ENCODE measurements at places on chromosomes 7 and 10.

- DNase-seq, result no peak
Measured at GRCh38 chr7:105322655-105323277, 66.0 kb downstream of the SRPK2 start.

GRCh38 chr10:89591796-89592271, 53.2 kb downstream of the PANK1 start:
- DNase-seq, result no peak

DNA sequence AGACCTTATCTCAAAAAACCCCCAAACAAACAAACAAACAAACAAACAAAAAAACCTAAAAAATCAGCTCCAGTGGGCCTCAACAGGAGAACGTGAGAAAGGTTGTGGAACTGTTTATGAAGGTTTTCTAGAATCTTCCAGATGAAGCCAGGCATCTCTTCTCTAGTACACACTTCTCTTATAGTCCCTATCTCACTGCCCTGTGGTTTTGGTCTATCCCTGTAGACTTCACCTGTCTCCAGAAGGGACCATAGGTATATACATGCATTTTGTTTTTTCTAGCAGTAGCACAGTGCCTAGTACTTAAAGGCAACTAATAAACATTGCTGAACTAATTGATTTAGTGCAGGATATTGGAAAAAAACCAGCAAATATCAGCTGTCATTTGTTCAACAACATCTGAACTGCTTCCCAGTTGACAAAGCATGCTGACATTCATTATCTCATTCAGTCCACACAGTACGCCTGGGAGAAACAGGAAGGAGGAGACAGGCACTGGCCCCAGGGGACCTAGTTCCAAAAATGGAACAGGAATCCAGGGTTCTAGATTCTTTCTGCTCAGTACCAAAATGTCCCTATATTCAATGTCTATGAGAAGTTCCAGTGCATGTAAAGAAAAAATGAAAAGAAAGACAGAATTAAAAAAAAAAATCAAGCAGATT, 59.8 kb downstream of the C10orf67 start:
- DNase-seq, result no peak

DNA sequence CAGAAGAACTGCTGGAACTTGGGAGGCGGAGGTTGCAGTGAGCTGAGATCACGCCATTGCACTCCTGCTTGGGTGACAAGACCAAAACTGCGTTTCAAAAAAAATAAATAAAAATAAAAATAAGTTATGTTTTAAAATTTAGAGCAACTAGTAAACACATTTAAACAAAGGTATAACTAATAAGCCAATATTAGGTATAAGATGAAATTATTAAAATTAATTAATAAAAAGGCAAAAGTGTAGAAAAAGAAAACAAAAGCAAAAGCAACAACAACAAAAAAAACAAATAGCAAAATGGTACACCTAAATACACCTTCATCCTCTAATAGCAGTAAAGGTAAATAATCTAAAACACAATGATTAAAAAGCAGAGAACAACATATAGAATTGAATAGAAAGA, 6.2 kb upstream of the OR6B1 start:
- DNase-seq, result no peak

DNA sequence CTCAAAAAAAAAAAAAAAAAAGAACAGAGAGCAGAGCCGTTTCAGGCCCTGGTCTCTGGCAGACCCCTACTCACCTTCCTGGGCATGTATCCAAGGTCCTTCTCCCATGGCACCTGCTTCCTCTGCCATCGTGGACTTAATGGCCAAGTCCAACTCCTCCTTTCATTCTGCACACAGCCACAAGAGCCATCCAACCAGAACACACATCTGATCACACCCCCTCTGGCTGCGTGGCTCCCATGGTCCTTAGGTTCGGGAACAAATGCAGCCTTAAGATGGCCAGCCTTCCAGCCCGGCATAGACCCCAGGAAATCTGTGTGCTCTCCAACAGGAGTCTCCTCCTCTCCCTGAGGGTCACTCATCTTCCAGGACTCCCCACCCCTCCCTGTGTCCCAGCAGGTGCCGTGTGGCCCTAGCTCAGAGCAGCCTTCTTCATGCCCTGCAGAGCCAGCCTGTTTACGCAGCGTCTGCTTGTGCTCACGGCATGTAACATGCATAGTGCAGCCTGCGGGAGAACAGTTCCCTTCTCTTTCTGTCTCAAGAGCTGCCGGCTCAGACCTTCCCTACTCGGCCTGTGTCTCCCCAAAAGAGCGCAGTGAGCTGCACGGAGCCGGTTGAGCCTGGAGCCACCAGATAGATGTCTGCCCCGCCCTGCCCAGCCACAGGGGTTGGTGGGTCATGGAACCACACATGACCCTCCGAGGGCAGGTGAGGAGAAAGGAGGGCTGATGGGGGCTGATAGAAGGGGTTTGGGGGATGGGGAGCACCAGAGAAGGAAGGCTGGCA, 157.3 kb downstream of the NRF1 start:
- no peak for DNase-seq

DNA sequence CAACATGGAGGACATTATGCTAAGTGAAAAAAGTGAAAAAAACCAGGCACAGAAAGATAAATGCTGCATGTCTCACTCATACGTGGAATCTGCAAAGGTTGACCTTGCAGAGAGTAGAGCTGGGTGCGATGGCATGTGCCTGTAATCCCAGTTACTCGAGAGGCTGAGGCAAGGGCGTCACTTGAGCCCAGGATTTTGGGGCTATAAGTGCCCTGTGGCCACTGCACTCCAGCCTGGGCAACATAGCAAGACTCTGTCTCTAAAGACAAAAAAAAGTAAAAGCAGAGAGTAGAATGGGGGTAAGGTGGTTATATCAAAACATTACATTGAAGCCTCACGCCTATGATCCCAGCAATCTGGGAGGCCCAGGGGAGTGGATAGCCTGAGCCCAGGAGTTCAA, 22.8 kb downstream of the CBX3 start:
- DNase-seq, result no peak

Data from GM13976 (cell line).